A172 (cell line): ENCODE measurements at places on chromosomes 7 and 10. TPM values are rescaled to one million over a fixed set of nuclear protein-coding genes. Genes with fewer than 3 reads are reported as not detected.

The PKD2L1 gene
- total RNA-seq: not detected in 2 replicates

- DNase-seq: no peak
These were observed 102.5 kb downstream of the CDK14 start for GRCh38 chr7:90698616-90699015.

DNA sequence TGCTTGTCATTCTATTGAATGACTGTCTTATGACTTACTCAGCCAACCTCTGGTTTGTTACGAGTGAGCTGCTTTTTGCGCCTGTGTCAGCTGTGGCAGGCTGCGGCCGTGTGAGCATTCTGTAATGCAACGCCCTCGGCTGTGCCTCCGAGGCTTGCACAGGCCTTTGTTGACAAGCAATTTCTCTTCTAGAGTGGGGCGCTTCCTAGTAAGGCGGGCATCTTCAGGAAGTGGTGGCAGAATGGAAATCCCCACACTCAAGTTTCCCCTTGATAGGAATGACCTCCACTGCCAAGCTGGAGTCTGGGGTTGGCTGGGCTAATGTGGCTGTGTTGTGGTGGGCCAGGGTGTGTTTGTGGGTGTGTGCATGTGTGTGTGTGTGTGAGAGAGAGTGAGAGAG lies 20.2 kb upstream of the TMEM178B start:
- DNase-seq: peak; percentile 60

The PAX4 gene
- total RNA-seq: not detected in 2 replicates

GRCh38 chr7:28093623-28094232 lies 86.9 kb downstream of the JAZF1 start:
- peak; percentile 86 for DNase-seq

DNA sequence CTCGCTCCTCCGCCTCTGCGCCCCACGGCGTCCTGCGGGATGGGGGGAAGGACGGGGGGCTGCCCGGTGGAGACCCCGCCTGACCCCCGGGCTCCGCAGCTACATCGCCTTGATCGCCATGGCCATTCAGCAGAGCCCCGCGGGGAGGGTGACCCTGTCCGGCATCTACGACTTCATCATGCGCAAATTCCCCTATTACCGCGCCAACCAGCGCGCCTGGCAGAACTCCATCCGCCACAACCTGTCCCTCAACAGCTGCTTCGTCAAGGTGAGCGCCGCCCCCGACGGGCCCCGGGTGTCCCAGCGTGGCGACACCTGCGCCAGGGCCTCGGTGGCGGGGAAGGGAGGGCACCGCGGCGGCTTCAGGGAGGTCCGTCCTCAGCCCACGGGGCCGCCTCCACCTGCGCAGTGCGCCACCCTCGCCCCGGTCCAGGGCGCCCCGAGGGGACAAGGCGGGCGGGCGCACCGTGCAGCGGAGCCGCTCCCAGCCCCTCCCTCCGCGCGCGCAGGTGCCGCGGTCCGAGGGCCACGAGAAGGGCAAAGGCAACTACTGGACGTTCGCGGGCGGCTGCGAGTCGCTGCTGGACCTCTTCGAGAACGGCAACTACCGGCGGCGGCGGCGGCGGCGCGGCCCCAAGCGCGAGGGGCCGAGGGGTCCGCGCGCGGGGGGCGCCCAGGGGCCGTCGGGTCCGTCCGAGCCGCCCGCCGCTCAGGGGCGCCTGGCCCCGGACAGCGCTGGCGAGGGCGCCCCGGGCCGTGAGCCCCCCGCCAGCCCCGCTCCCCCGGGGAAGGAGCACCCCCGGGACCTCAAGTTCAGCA lies 793 bp downstream of the FOXL3 start:
- DNase-seq: no peak

The CRHR2 gene
- not detected in 2 replicates for total RNA-seq

GRCh38 chr10:70843776-70844489 lies 28.2 kb downstream of the SGPL1 start:
- no peak for DNase-seq

DNA sequence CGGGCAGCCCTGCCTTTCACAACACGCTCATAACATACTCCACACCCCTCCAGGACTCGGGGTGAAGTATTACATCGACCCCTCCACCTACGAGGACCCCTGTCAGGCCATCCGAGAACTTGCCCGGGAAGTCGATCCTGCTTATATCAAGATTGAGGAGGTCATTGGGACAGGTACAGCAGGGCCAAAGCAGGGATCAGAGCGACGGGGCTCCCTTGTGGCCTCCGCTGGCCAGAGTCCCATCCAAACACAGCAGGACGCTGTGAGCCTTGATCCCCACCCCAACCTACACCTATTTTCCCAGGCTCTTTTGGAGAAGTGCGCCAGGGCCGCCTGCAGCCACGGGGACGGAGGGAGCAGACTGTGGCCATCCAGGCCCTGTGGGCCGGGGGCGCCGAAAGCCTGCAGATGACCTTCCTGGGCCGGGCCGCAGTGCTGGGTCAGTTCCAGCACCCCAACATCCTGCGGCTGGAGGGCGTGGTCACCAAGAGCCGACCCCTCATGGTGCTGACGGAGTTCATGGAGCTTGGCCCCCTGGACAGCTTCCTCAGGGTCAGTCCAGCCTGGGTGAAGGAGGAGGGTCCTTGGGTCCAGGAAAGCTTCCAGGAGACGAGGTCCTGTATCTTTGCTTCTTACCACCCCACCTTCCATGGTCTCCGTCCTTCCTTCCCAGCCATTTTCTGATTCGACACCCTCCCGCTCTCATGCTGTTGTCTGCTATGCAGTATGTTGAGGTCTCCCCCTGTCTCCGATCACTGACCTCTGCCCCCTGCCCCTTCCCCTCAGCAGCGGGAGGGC lies 13.5 kb downstream of the EPHB6 start:
- no peak for DNase-seq

DNA sequence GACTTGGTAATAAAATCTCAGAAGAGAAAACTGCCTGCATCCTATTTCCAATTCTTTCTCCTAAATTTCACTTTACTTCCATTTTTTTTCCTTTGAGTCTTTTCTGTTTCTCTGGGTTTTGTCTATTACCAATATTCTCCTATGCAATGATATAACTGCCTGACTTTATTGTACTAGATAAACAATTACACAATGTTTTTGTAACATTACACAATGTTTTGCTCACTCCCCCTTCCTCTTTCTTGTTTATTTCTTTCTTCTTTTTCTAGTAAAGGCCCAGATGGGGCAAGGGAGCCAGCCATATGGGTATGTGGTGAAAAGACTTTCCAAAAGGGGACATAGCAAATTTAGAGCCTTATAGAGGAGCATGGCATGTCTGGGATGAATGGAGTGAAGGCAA lies 278.7 kb upstream of the PHYHIPL start:
- no peak for DNase-seq

The TRIM74 gene
- 0.12 TPM in 1 of 2 replicates, not detected in the other for total RNA-seq

- DNase-seq: no peak
These were observed 62.0 kb downstream of the GNAT3 start for GRCh38 chr7:80449836-80450235.

DNA sequence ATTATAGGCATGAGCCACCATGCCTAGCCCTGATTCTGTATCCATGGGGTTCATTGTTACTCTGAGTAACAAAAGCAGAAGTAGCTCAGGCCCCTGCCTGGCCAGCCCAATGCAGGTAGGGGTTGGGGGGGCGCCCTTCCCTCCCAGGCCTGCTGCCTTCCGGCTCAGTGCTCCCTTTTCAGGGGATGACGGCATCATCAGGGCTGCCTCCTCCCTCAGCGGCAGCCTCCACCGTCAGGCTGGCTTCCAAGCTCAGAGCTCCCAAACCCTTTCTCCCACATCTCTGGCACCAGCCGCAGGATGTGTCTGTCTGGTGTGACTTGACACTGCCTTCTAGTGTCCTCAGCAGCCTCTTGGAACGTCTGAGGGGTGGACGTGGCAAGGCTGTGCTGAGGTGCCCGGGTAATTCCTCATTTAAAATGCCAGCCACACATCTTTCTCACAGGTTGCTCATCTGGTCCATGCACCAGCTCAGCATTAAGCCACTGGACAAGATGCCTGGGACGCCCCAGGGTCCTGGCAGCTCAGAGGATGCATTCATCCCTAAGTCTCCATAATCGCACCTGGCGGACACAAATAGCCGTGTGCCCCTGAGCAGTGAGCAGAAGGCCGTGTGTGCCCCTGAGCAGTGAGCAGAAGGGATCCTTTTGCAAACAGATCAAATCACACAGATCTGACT lies 38.2 kb downstream of the PAPOLB start:
- DNase-seq: no peak

The C10orf105 gene
- total RNA-seq: not detected in 2 replicates

DNA sequence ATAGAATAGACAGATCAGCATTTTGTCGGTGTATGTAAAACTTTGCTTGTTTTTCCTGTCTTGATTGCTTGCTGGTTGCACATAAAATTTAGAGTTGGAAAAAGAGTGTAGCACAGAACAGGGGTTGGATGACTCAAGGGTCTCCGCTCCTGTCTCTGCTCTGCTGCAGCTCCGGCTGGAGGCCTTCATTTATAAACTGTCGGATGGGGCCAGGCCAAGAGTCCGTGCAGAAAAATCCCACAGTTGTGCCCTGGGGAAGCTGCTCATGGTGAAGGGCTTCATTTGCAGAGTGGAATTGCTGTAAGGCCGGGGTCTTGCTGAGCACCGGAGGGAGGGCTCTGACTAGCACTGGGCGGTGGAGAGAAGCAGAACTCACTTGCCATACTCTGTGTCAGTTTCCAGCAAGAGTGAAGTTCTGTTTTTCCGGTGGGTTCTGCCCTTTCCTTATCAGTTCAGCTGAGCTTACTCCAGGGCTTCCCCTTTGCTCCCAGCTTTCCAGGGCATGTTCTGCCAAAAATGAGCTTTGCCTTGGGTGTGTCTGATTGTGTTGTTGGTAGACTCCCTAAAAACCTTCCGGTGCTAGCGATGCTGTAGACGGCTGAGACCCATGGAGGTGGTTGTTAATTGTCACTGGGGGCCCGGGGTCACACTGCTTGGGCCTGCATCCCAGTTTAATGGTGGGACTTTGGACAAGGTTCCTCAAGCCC lies 67.2 kb downstream of the CAMK1D start:
- no peak for DNase-seq

The TFR2 gene
- not detected in 2 replicates for total RNA-seq

GRCh38 chr7:128833148-128833945 lies 3.1 kb downstream of the FLNC start:
- peak; percentile 41 for DNase-seq

- peak; percentile 40 for DNase-seq
These were observed 1.6 kb downstream of the BAMBI start for GRCh38 chr10:28678687-28679457.

DNA sequence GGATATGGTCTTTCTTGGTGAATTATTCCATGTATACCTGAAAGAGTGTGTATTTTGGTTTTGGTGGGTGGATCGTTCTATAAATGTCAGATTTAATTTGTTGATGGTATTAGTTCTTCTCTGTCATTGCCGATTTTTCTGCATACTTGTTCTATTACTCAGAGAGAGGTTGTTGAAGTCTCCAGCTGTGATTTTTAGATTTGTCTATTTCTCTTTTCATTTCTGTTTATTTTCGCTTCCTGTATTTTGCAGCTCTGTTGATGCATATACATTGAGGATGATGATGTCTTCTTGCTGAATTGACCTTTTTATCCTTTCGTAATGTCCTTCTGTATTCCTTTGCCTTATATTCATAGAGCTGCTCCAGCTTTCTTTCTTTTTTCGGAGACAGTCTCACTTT lies 12.1 kb upstream of the BHLHA15 start:
- peak; percentile 13 for DNase-seq

GRCh38 chr7:81211204-81211933 lies 292.5 kb upstream of the SEMA3C start:
- no peak for DNase-seq

GRCh38 chr7:39453743-39454355 lies 112.4 kb upstream of the YAE1 start:
- DNase-seq: peak; percentile 49
